ELR (cell line): ENCODE measurements at places on chromosomes 3 and 15.
A peak's percentile ranks its signal among the peaks of the same experiment; 100 is the strongest.

GRCh38 chr3:157238457-157238856, 78.5 kb upstream of the CCNL1 start:
- no peak for DNase-seq

- no peak for DNase-seq
These were observed 217.9 kb downstream of the SNRPN start for GRCh38 chr15:25172691-25173090.

- DNase-seq, result no peak
These were observed 7.4 kb downstream of the MESD start for GRCh38 chr15:80982205-80982604.

DNA sequence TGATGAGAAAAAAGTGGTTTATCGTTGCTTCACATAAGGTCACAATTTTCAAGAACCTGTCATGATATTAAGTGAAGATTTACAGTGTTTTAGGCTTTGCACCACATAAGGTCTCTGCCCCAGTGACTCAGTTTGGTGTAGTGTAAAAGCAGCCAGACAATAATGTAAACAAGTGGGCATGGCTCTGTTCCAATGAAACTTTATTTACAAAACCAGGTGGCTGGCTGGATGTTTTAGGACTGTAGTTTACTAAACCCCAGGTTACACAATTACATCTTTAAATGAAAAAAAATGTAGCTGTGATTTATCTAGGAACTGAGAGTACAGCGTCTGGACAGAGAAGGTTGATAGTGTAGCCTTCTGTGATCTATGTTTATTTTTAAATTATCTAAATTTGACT, 9.7 kb upstream of the FBXL22 start:
- DNase-seq, result peak; percentile 73
